Mammary epithelial cell (primary cell): ENCODE measurements at places on chromosomes 2 and 18. TPM values are rescaled to one million over a fixed set of nuclear protein-coding genes. Genes with fewer than 3 reads are reported as not detected.

PRSS56 gene
- total RNA-seq: not detected

ADRA2B gene
- 0.08 and 0.09 TPM in 2 replicates for total RNA-seq

ARHGEF33 gene
- 0.33 TPM for total RNA-seq

IL36RN gene
- total RNA-seq: 0.16 and 1.3 TPM in 2 replicates

SLC4A3 gene
- 23.9 and 30.0 TPM in 2 replicates for total RNA-seq

AP1S3 gene
- 32.0 TPM for total RNA-seq

RGPD6 gene
- total RNA-seq: 19.5 TPM

PSD4 gene
- 23.8 TPM for total RNA-seq

UGT1A5 gene
- total RNA-seq: 1.3 TPM

SYT4 gene
- total RNA-seq: not detected in 2 replicates

DCAF17 gene
- total RNA-seq: 22.8 and 23.0 TPM in 2 replicates

ANO7 gene
- 1.2 and 2.5 TPM in 2 replicates for total RNA-seq

TMEM37 gene
- not detected for total RNA-seq

TRIM43 gene
- total RNA-seq: not detected

HAUS1 gene
- 12.3 TPM for total RNA-seq

GRCh38 chr18:62328586-62329525 lies 3.7 kb downstream of the TNFRSF11A start:
- no peak for DNase-seq

- DNase-seq: no peak
These were observed 82.0 kb downstream of the PHLPP1 start for GRCh38 chr18:62797329-62797728.

DNA sequence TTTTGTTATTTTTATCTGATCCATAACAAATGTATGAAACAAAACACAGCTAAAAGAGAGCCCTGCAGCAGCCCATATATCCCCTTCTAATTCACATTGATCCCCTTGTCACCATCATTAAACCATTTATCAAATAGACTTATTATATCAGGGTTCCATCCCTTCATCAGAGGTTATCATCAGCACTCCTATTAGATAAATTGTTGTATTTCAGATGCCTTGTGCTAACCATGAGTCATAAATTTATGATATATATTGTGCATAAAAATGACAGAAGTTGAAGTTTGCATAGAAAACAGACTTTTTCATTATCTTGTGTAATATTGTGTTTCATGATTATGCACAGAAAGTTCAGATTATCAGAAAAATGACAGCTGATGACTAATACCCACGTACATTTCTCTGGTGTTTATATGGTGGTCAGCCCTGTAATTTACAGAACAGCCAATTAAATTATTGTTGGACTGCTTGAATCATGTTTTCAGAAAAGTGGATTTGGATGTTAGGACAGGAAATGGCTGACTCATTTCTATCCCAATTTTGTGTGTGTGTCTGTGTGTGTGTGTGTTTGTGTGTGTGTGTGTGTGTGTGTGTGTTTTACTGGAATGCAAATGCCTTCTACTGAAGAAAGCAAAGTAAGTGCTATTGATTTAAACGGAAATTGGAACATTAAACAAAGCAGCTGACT lies 80.9 kb downstream of the PPP1R1C start:
- DNase-seq: peak; percentile 87

GRCh38 chr2:86194751-86195054 lies 559 bp downstream of the IMMT start:
- no peak for DNase-seq

DNA sequence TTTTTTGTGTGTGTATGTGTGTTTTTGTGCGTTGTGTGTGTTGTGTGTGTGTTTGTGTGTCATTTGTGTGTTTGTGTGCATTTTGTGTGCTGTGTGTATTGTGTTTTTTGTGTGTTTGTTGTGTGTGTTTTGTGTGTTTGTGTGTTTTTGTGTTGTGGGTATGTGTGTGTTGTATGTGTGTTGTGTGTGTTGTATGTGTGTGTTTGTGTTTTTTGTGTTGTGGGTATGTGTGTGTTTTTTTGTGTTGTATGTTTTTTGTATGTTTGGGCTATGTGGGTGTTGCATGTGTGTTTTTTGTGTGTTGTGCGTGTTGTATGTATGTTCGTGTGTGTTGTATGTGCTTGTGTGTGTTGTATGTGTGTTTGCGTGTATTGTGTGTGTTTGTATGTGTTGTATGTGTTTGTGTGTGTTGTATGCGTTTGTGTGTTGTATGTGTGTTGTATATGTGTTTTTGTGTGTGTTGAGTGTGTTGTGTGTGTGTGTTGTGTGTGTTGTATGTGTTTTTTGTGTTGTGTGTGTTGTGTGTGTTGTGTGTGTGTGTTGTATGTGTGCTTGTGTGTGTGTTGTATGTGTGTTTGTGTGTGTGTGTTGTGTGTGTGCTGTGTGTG lies 275.3 kb downstream of the HRH4 start:
- no peak for DNase-seq

DNA sequence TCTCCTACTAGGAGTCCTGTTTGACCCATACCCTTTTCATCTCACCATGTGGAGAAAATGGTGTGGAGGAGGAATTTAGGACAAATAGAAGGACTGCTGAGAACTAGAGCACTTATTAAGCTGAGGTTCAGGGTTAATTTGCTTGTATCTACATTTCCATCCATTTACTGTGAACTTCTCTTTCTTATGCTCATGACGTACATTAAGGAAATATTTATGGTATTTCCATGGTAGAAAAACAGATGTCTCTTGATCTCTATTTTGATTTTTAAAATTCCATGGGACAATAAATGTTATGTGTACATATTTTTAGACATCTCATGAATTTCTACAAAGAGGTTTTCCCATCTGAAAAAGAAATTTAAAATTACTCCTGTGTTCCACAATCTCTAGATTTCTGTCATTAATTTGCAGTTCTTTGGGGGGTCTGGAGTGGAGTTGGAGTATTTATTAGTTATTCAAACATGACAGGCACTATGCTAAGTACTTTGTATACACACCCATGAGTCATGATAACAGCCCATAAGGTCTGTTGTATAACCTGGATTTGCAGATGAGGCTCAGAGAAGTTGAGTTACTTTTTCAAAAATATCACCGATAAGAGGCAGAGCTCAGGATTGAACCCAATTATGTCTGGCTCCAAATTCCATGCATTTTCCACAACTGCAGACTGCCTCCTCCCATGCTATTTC lies 112.6 kb downstream of the COPS8 start:
- DNase-seq: no peak

DNA sequence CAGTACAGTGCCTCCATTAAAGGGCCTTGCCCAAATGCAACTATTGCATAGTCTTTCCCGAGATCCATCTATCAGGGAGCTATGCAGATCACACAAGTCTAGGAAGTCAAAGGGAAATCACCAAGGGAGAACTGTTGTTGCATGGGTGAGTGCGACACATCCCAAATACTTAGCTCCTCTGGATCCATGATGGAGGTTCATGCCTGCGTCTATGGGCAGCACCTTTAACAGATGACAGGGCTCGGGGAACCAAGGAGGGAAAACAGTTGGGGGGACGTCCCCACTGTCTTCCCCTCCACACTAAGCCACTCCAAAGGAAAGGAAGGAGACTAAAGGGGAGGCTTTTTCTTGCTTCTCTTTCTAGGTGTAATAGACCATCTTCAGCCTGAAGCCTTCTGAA lies 552.8 kb upstream of the PKDCC start:
- peak; percentile 2 for DNase-seq

- peak; percentile 87 for DNase-seq
These were observed 39.6 kb downstream of the PSMG2 start for GRCh38 chr18:12742453-12742852.

GRCh38 chr2:15984368-15985255 lies 44.3 kb downstream of the MYCN start:
- no peak for DNase-seq

DNA sequence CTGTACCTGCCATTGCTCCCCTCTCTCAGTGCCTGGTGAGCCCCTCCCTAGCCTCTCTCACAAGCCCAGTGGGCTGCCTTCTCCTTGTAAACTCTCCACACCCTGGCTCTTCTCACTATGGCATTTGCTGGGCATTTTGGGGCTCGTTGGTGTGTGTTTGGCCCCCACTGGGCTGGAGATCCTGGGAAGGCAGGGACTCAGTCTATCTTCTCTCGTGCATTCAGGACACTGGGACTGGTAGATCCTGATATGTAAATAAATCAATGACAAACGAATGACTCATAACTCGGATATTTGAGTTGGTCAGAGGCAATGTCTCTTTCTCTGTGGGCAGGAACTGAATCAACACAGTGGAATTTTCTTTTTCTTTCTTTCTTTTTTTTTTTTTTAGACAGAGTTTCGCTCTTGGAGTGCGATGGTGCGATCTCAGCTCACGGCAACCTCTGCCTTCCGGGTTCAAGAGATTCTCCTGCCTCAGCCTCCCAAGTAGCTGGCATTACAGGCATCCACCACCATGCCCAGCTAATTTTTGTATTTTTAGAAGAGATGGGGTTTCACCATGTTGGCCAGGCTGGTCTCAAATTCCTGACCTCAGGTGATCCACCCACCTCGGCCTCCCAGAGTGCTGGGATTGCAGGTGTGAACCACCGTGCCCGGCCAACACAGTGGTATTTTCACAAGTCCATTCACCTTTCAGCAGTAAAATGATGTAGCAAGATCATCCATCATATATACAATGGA lies 144.6 kb upstream of the SPRED2 start:
- DNase-seq: peak; percentile 92

DNA sequence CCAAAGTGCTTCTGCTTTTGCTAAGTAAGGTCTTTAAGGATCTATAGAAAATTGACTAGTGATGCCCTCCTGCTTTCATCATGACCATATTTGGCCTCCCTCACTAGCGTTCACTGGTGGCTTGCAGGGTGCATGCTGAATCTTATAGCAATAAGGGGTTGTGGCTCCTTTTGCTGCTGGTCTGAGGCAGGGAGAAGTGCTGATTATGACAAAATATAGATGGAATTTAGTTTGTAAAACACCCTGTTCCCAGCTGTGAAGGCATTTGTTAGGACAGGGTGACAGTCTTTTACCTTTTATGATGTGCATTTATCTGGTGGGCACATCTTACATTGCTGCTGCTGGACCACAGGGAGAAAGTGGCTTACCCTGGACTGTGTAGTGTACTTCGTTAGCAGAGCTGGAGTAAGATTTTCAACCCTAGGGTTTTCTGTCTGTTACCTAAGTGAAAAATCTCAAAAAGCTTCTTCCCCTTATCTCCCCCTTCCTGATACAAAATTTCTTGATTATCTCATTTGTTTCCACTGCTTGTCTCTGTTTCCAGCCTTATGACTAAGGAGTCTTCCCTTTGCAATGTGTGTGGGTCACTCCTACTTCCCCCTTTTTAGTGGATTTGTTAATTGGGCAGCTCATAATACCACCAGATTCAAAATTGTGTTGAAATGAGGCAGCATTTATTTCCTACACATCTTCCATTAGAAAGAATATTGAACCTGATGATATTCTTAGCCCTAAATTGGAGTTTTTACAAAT lies 21.2 kb upstream of the RPL37A start:
- no peak for DNase-seq

DNA sequence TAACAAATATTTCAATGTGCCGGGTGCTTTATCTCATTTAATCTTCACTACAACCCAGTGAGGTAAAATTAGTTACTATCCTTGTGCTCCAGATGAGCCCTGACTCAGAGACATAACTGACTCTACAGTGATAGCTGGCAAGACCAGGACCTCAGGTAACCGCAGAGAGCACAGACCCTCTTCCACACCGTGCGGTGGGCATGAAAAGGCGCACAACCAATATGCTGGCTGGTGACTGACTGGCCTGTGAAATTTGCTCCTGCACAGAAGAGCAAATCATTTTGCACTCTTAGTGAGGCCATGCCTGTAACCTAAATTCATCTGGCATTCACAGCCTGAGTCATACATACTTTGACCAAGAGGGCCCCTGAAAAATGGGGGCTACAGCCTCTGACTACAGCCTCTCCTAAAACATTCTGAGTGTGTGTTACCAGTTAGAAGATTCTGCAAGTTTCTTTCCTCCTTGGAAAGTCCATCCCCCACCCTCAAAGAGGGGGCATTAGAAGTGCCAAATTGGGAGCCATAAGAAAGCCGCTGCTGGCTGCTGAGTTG lies 22.4 kb upstream of the MSGN1 start:
- no peak for DNase-seq

DNA sequence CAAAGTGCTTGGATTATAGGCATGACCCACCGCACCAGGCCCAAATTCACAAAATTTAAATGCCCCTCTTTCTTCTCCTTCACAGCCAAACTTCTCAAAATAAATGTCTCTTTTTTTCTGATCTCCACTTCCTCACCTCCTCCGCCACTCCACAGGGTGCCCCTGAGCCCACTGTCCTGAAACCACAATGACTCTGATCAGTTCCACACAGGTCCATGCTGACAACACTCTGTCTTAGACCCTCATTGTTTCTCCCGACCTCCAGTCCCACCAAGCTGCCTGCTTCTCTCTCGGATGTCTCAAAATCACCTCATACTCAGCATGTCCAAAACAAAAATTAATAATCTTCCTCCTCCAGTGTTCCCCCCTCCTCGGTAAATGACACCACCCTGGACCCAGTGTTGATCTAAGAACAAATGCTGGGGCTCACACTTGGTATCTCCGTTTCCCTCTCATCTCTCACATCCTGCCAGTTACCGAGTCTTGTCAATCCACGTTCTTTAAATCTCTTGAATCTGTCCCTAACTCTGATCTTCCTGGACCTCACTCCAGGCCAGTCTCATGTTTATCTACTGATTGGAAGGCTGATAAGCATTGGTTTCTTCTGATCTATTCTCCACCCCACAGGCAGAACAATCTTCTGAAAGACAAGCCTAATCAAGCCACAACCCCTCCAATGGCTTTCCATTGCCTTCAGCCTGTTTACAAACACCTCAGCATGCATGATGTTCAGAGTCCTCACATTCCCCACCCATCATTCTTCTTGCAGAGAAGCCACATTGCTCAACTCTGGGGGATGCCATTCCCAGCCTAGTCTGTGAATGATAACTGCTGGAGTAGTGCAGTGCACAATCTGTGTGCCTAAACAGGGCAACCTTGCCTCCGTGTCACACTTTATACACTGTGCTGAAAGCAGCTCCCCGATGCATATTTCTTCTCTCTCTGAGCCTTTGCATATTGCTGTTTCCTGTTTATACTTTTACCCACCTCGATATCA lies 12.4 kb upstream of the ANKRD44 start:
- no peak for DNase-seq

DNA sequence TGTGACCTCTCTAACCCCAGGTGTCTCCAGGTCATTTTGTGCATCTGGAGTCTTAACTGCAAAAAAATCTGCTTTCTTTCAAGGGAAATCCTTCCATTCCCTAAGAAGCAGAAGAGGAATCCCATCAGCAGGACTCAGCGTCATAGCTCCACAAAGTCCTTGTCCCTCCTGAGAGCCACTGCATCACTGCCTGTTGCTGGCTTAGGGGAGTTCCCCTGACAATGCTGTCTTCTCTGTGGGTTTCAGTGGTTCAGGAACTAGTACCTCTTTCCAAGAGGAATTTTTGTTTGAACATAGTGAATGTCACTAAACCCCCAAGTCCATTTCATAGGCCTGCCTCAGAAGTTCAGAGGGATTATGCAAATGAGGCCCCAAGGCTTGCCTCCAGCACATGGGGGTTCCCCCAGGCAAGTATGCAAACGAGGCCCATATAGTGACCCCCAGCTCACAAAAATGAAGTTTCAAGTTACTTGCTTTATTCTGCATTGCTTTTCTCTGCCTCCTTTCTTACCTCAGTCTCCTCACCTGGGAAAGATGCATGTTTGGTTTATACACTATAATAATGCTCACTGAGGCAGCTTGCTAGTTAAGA lies 513.9 kb upstream of the MEX3C start:
- DNase-seq: no peak
